Endothelial cell of umbilical vein (primary cell): ENCODE measurements at places on chromosomes 3 and 15. TPM values are rescaled to one million over a fixed set of nuclear protein-coding genes. Genes with fewer than 3 reads are reported as not detected.
A peak's percentile ranks its signal among the peaks of the same experiment; 100 is the strongest.

FHIT gene
- 0.47 and 0.75 TPM in 2 replicates for polyA plus RNA-seq

DNA sequence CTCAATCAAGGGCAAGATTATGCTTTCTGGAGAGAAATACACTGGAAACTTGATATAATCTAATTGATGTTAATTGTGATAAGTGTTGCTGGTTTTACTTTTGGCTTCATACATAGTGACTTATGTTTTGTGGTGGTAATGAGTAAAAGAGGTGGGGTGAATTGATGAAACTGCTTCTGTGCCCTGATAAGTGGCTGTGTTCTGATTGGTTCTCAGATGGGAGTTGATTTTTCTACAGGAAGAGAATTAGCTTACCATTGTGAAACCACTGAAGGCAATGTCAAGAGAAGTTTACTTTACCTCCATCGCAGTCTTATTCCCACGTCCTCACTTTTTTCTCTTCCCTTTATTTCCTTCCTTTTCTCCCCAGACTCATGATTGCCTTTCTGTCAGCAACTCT is 23.8 kb downstream of the TMEM45A start:
- no peak for DNase-seq

GRCh38 chr3:15097891-15098290 is 1.1 kb downstream of the RBSN start:
- no peak for DNase-seq

DNA sequence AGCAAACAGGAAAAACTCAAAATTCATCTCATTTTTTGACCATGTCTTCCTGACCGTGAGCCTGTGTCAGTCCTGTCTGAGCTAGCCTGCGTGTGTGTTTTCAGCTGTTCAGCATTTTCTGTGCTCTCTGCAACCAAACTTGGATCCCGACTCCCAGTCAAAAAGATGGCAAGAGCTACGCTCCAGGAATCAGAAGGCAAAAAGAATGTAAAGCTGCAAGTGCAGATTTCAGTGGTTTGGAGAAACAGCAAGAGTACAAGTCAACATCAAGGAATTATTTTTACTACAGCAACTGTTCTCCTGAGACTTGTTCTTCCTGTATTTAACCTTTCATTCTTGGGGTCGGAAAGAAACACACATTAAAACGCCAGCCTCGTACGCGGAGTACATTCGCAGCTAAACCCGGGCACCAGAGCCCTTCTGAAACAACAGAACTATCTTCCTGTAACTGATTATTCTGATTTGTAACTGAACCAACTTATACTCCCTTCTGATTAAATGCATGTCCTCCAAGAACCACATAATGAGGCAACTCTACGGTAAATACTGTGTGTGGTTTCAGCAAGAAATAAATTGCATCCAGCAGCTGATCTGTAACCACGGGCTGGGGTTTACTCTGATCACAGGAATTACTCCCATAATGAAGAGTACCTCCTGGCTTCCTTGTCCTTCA is 107.4 kb downstream of the LRIG1 start:
- DNase-seq = peak; percentile 81

- DNase-seq = no peak
Observed at GRCh38 chr15:40273428-40273827, 9.4 kb downstream of the ANKRD63 start.

GRCh38 chr3:145133281-145133680 is 1027.7 kb downstream of the PLOD2 start:
- DNase-seq = no peak

- DNase-seq = no peak
Observed at GRCh38 chr3:189143771-189144170, 28.0 kb upstream of the TPRG1 start.

- no peak for DNase-seq
Observed at GRCh38 chr15:38530113-38530512, 34.5 kb downstream of the RASGRP1 start.

DNA sequence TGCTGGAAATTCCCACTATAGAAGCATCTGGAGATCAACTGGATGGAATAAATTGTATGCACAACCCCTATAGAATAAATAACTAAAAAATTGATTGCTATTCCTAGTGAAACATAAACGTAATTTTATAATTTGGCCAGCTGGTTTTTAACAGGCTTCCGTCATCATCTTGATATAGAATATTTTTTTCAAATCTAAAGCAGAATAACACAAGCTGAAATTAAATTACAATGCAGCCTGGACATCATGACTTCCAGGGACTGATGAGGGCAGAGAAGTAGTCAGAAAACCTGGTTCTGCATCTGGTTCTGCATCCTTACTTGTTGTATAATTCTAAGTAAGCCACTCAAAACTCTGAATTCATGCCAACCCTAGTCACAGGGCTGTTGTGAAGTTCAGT is 146.1 kb downstream of the MEX3B start:
- DNase-seq = no peak
